ENCODE measurements at places on chromosomes 5 and 9.

DNA sequence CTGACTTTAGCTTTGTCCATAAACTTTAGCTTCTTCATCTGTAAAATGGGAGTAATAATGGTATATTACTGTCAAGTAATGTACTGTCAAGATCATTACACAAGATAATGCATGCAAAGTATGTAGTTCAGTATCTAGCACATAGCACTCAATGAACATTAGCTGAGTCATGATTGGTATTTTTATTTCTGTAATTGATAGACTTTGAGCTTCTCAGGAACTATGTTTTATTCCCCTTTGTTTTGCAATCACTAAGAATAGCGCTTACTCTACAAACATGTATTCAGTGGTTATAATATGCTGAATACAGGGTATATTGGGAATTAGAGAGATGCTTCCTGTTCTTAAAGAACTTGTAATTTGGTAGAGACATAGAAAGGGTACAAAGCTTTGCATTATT is 142.3 kb upstream of the KLF9 start:
- DNase-seq = no peak

DNA sequence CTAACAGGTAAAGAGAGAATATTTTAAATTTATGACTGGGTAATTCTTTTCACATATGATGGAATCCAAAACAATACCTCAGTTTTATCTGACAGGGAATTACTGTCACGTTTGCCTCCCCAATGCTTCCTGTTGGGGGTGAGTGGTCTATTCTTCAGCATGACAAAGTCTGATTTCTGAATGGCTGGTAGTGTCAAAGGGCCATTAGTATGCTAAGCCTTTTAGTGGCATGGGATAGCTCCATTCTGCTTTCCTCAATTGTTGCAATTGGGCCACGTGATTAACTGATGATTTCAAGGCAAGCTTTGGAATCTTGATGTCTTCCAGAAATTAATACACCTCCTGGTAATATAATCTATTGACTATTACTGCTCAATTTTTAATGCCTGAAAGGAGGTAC is 14.7 kb upstream of the NDUFS4 start:
- DNase-seq = no peak

- DNase-seq = no peak
These were observed 12.9 kb upstream of the CARNMT1 start for GRCh38 chr9:75041041-75041440.

GRCh38 chr9:85344901-85345300 is 396.9 kb downstream of the AGTPBP1 start:
- no peak for DNase-seq

GRCh38 chr5:170533383-170533782 is 29.6 kb downstream of the KCNIP1 start:
- DNase-seq = no peak

- no peak for DNase-seq
These were observed 11.1 kb downstream of the PALM2AKAP2 start for GRCh38 chr9:109791003-109791677.

DNA sequence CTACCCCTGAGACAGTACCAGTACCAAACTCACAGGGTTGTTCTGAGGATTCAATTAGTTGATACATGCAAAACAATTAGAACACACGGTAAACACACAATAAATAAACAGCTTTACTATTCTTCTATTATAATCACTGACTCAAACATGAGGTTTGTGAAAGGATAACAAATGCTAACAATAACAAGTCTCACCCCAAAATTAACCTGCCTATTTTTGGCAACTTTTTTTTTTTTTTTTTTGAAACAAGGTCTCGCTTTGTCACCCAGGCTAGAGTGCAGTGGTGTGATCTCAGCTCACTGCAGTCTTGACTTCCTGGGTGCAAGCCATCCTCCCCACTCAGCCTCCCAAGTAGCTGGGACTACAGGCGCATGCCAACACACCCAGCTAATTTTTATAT is 6.5 kb downstream of the ECPAS start:
- DNase-seq = no peak

GRCh38 chr5:53827211-53827651 is 266.8 kb downstream of the NDUFS4 start:
- no peak for DNase-seq

- DNase-seq = no peak
These were observed 10.9 kb downstream of the CNTRL start for GRCh38 chr9:121085661-121086060.

DNA sequence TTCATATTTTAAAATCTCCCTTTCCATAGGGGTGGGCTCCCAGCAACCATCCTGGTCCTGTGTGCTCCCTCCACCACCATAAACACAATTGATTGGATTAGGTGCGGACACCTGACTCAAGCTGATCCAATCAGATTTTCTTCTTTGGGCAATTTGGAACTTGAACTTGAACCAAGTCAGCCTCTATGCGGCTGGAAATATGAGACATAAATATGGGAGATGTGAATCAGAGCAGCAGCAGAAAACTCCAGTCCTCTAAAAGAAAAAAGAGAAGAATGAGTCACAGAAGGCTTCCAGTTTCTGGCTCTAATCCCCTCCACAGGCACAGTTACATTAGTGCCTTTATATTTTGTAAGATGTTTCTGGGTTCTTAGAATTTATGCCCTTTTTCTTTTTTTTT is 306.6 kb downstream of the MLLT3 start:
- DNase-seq = no peak

GRCh38 chr9:80932947-80933780 is 756.2 kb downstream of the TLE1 start:
- no peak for DNase-seq

GRCh38 chr5:180140571-180140970 is 68.4 kb downstream of the RASGEF1C start:
- peak; percentile 54 for DNase-seq

DNA sequence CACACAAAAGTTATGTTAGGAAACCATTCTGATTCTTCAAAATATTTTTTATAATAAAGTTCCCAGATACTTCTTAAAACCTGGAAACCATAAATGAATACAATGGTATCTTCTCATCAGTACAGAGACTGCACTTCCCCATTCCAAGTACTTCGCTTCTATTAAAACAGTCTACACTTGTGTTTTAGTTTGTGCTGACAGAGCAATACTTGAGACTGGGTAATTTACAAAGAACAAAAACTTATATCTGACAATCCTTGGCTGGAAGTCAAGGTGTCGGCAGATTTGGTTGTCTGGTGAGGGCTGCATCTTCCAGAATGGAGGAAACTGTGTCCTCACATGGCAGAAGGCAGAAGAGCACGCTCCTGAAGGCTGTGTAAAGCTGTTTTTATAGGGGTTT is 70.1 kb downstream of the RFX3 start:
- DNase-seq = no peak

DNA sequence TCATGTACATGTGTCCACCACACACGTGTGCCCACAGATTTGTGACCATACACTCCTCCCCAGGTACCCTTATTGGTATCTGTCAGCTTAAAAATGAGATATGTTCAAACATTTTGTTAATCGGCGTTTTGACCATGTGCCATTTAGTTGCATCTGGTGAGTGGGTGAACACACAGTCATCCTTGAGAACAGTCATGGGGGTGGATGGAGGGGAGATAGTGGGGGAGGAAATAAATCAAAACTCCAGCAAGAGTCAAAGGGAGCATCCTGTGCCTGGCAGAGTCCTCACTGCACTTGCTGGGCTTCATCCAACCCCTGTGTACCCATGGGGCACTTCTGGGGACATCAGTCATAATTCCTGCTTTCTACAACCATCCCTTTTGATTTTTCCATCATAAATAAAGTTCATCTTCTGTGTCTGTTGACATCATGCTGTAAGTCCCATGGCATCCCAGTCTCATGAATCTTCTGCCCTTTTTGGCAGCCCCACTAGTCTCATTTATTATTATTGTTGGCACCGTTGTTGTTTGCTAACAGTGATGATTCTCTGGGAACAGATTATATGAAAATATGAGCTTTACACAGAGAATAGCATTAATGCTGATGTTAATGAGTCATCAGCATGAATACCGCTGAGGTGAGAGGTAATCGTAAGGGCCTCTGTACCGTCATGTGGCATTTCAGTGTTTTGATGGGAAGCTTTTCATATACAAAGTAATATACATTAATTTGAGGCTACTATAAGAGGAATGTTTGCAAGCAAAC is 24.4 kb upstream of the CLK4 start:
- no peak for DNase-seq

GRCh38 chr9:115946530-115946929 is 207.1 kb upstream of the PAPPA start:
- no peak for DNase-seq

DNA sequence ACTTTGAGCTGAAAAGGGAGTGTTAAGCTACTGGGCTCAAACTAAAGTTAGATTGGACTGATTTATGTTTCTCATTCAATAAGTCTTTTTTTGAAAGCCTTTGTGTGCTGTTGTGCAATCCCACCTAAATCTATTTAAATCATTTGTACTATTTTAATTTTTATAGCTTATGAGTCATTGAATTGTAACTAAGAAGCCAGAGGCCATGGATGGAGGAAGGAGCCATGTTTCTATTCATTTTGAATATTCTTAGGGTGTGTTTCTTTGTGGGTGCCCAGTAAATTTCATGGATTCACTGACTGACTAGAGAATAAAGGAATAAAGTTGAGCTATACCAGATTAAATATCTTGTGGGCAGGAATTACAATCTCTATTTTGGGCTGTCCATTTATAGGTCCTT is 238.5 kb downstream of the KIF4B start:
- DNase-seq = no peak

DNA sequence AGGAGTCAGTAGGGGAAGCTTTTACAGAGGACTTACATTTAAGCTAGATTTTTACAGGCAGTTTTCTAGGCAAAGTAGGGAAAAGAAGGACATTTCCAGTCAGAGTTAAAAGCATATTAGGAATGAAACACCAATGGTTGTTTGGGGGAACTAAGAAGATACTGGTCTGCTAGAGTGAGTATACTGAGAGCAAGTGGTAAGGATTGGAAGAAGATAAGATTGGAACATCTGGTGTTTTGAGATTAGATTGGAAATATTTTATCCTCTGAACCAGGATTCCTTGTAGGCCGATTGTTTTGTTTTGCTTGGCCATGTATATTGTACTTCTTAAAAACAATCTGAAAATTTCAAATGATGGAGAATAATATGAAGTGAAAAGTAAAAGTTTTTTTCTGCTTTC is 7.7 kb downstream of the FBXO38 start:
- no peak for DNase-seq

GRCh38 chr9:136777359-136777758 is 13.0 kb upstream of the LCN15 start:
- DNase-seq = no peak

DNA sequence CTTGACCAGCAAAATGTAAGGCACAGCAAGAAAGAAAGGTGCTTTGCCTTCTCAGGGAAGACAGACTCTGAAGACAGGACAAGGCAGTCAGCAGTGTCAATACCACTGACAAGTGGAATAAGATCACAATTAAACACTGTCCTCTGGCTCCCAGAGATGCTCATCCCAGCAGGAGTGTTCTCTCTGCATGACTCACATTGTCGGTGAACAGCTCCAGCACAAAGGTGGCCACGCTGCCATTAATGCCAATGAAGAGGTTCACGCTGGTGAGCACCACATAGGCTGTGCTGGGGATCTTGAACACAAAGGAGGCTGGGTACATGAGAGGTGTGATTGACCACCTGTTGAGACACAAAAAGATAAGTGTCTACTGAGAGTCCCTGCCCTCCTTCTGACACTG is 31.9 kb downstream of the NIPSNAP3B start:
- DNase-seq = no peak

DNA sequence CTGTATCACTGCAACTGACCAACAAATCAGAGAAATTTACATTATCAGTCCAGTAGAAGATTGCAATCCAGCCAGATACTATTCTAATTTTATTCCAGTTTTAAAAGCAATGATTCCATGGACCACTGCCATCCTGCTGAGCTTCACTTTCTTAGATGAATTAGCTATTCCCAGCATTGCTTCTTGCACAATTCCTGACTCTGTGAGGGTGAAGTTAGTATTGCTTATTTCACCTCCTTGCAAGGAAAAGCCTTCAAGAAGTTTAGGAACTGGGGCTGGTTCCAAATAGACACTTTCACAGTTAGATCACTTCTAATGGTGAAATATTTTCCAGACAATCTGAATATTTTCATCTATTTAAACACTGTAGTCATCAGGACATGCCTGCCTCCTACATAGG is 338.6 kb upstream of the TNC start:
- DNase-seq = no peak

GRCh38 chr9:81665322-81665871 is 23.9 kb downstream of the TLE1 start:
- DNase-seq = no peak

GRCh38 chr5:111932628-111933027 is 175.6 kb upstream of the NREP start:
- no peak for DNase-seq

DNA sequence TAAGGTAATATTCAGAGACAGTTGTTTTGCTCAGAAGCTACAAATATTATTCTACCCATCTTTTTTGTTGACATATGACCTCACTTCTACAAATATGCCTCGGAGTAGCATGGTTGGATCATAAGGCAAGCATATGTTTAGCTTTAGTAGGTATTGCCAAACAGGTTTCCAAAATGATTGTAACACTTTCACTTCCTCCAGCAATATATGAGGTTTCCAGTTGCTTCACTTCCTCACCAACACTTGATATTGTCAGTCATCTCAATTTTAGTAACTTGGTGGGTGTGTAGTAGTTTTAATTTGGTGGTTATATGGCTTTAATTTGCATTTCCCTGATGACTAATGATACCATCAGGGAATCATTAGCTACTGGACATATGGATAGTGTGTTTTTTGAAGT is 46.7 kb downstream of the TNFSF8 start:
- DNase-seq = no peak

DNA sequence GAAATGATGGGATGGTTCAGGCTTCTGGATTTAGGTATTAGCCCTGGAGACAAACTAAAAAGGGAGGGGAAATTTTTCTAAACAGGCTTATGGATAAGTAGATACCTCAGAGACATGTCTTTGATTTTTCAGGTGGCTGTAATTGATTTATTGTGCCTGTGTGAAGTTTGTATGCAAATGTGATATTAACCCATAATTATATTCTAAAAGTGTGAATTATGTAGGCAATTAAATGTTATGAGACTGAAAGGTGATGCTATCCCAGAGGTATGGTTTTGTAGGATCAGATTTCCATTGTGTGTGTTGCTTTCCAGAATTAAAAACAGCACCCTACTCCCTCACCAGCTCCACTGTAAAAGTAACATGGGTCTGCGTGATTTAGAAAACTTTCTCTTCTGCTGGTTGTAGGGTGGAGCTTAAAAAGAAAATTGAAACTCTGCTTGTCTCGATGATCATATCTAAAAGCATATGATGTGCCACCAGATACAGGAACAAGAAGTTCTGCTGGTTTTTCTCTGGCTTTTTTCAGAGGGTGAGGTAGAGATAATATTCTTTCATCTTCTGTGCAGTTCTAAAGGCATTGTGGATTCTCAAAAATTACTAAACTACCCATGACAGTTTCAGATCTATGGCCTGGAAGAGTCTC is 71.8 kb upstream of the TAF11L2 start:
- DNase-seq = no peak

- DNase-seq = no peak
These were observed 293.1 kb downstream of the DMRTA1 start for GRCh38 chr9:22739712-22740111.
